ENCODE measurements at places on chromosomes 7 and 10.

- no peak for DNase-seq
These were observed 118.2 kb upstream of the FAM133B start for GRCh38 chr7:92708111-92709042.

- DNase-seq = peak; percentile 71
These were observed 2.7 kb downstream of the LRRC20 start for GRCh38 chr10:70379581-70380176.

GRCh38 chr10:132899054-132899750 is 43.2 kb downstream of the CFAP46 start:
- no peak for DNase-seq

DNA sequence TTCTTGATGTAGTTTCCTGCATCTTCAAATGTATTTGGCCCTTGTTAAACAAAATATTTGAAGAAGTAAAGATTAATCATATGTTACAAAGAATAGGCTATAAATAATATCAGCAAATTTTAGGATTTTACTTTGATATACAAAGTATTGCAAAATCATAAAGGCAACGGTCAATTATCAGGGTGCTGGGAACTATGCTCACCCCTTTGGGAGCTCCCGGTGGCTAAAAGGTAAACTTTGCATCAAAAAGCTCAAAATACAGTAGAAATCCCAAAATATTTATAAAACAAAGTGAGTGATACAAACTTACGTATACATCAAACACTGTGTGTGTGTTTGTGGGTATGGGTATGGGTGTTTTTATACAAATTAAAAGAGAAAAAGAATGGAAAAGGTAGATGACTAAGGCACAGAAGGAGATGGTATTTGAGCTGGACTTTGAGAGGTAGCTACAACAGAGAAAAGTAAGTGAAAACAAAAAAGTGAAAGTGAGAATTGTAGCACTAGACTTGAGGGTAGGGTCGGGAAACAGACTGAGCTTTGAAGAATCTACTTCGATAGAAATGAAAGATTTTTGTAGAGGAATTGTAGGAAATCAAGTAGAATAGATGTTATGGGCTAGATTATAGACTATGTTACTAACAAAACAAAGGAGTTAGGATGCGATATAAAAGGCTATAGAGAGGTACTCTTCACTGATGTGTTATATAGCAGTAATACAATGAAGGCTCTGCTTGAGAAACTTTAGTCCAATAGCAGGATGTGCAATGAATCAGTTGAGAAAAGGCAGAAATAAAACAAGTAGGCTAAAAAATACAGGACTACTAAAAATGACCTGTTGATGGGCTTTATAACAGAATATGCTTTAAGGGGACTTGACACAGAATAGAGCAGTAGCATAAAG is 52.8 kb downstream of the GNAT3 start:
- DNase-seq = no peak

- DNase-seq = peak; percentile 92
These were observed 6.6 kb upstream of the INSIG1 start for GRCh38 chr7:155291045-155291530.

DNA sequence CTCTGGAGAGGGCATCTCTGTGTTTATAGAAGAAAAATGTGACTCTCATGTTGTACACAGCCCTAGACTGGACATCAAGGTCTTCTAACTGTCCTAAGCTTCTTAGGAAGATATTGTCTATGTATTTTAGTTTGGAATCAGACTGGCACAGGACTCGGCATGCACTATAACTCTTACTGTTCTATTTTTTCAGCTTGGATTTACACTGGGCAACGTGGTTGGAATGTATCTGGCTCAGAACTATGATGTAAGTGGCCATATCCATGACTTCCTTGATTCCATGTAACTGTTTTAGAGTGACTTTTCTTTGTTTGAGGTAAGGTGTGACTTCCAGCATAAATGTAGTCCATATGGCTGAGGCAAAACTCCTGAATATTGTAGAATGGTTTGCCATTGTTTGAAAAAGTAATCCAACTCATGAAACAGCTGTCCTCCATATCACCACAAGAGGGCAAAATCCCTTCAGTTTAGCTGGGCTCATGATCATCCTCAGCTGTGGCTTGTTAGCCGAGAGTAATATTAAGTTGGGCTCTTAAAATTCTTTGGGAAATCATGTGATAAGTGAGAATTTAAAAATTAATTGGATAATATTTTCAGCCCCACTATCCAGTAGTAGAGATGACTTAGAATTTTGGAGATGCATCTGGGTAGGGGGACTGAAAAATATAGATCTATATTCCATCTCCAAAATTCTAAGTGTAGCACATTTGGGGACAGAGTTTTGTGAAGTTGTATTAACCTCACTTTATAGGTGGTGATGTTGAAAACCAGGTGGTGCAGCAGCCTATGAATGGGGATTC is 10.4 kb downstream of the STMP1 start:
- DNase-seq = peak; percentile 72

- no peak for DNase-seq
These were observed 29.5 kb upstream of the PFKFB3 start for GRCh38 chr10:6173203-6173602.

- no peak for DNase-seq
These were observed 774.0 kb downstream of the DNAJB9 start for GRCh38 chr7:109343678-109344077.

- no peak for DNase-seq
These were observed 63.1 kb upstream of the MEOX2 start for GRCh38 chr7:15749631-15750030.

GRCh38 chr7:27641581-27642230 is 21.0 kb downstream of the HIBADH start:
- no peak for DNase-seq

- DNase-seq = no peak
These were observed 12.0 kb upstream of the AZGP1 start for GRCh38 chr7:99987846-99988245.

GRCh38 chr7:82384051-82384464 is 59.5 kb downstream of the CACNA2D1 start:
- no peak for DNase-seq

- no peak for DNase-seq
These were observed 5.5 kb upstream of the CTBP2 start for GRCh38 chr10:125165584-125166573.

DNA sequence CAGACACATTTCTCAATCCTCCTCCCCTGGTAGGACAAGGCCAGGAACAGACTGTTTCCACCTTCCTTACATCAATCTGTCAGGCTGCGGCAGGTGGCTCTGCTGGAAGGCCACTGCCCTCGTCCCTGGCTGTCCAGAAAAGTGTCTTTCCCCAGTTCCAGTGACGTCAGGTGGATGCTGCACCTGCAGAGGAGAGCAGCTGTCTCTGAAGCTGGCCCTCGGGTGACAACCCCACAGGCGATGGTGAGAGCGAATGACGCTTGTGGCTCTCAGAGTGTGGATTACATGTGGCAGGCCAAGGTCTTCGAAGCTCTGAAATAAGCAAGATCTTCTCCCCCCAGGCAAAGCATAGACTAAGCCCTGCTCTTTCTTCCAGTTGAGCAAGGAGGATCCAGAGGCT is 146.9 kb upstream of the RET start:
- DNase-seq = no peak

GRCh38 chr10:16367621-16368292 is 69.1 kb upstream of the PTER start:
- no peak for DNase-seq

GRCh38 chr10:123571978-123572377 is 94.2 kb upstream of the GPR26 start:
- no peak for DNase-seq

GRCh38 chr10:80265740-80266512 is 23.5 kb downstream of the MAT1A start:
- DNase-seq = no peak

DNA sequence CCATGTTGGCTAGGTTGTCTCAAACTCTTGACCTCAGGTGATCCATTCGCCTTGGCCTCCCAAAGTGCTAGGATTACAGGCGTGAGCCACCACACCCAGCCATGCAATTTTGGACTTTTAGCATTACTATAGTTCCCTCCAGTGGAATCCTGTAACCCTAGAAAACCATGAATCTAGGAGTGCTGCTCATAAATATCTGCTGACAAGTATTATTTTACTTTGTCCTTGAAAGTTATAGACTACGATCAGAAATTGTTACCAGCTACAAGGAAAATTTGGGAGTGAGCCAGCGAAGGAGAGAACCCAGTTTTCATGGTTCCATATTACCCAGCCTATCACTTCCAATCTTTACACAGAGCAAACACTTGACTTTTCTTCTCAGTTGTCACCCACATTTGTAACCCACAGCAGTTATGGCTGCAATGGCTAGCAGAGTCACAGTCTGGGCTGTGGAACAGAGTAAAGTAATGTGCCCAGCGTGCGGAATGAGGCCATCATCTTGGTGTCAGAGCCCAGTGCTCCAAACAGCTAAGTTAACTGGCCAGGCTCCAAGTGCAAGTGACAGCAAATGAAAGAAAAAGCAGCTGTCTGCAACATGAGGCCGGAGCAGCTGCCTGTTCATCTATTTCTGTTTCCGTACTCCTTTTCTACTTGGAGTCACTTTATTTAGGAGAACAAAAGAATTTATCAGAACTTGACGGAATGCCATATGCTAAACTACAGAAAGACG is 29.9 kb downstream of the ZC3HC1 start:
- no peak for DNase-seq

GRCh38 chr7:457814-458510 is 61.7 kb downstream of the PDGFA start:
- DNase-seq = no peak

DNA sequence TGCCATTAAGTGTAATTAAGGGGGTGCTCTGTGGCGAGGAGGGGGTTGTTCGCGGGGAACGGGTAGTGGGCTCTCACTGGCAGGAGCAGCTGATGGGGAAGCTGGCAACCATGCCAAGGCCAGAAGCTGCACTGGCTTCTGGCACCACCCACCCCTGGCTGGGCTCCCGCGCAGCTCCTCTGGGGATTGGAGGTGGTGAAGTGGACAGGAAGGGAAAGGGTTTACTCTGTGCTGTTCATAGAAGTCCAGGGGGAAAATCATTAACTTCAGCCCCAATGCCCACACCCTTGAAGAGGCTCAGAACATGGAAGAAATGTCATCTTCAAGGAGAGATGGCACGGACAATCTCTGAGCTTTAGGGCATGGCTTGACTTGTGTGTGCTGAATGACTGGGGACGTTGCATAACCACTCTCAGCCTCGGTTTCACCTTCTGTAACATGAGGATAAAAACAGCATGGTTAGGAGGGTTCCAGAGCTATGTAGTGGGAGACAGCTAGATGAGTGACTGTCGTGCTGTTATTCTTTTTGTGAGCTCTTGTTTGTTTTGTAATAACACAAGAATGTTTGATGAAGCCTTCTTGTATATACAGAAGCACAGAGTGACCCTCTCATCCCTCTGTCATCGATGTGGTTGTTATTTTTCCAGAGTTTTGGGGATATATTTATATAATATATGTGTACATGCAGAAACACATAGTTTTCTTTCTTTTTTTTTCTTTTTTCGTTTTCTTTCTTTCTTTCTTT is 29.9 kb downstream of the KAZALD1 start:
- no peak for DNase-seq

GRCh38 chr10:78437407-78437768 is 403.7 kb downstream of the RPS24 start:
- DNase-seq = no peak

DNA sequence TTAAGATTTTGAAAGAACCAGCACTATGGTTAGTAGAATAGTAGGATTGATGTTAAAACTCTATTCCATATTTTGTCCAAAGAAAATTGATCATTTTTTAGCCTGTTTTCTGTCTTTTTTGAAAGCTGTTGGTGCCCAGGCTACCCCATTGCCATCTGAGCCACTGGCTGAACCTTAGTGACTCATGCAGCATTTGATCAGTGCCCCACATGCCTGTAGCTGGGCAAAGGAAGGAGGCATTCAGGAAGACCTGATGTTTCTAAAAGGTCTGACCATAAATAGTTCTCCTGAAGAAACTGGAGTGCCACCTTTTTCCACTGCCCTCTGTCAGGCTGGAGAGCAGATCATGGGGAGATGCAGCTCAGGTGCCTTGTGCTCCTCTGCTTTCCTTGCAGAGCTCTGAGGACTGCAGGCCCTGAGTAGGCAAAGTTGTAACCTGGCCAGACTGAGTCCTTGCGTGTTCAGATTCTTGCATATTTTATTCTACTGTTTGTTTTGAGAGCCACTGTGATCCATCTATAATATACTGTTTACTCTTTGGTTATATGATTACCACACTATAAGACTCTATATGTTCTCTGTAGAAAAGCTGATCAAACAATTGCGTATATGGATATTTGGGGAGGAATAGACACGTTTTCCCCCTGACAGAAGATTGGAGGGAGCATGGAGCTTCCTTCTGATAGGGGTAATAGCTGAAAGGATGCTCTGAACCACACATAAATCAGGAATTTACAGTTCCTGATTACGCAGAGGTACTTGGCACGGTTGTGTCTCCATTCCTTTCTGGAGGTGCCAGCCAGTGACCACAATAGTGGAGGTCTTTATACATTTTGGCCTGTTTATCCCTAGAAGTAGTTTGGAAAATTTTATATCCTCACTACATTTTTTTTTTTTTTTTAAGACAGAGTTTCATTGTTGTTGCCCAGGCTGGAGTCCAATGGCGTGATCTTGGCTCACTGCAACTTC is 48.9 kb upstream of the GJD4 start:
- DNase-seq = no peak

Data from K562 (cell line).